Urinary bladder (tissue), 4 donors: ENCODE measurements at places on chromosomes 5 and 9. TPM values are rescaled to one million over a fixed set of nuclear protein-coding genes. Genes with fewer than 3 reads are reported as not detected.

CTSV gene
- polyA plus RNA-seq: 0.13 TPM

PRSS3 gene
- 1.9 TPM for polyA plus RNA-seq

ZNF454 gene
- polyA plus RNA-seq: 1.7 TPM

DNA sequence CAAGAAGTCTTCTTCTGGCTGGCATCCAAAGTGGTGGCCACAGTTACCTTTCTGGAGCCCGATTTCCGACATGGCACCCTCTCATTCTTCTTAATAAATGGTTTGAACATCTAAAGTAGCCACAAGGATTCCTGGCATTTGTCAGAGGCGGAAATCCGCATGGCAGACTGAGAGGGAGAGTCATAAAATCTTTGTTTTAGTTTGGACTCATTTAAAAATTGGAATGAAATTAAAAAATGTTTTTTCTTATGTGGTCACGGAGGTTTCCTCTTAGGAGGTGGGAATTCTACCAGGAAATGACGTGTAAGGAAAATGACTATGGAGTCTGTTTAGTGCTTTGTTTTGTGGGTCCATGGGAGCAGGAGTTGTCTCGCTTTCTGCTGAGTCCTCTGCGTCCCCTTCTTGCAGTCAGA, 133.0 kb upstream of the PTCH1 start:
- no peak for DNase-seq

DNA sequence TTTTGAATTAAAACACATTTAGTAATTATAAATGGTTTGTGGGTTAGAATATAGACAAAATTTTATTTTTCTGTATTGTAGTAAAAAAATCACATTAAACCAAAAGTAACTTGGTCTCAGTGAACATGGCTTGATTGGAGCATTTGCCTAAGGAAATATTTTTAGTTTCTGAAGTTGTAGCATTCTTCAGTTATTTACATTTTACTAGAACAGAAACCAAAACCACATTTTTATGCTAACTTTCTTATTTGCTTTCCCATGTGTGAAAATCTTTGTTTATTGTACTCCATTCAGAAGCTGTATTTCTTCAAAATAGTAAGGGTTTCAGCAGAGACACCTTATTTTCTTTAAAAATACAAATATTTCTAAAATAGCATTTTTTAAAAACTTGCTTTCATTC, 129.9 kb downstream of the SGCD start:
- DNase-seq: no peak

- DNase-seq: no peak
These were observed 878.9 kb upstream of the WWC1 start for GRCh38 chr5:167412556-167412955.

- DNase-seq: peak; percentile 36
These were observed at the start of gene CDKN2AIPNL for GRCh38 chr5:134411546-134412266. Gene CDKN2AIPNL (minus strand): TSS chr5:134411881. CDS start chr5:134411854, 27 bp downstream.

DNA sequence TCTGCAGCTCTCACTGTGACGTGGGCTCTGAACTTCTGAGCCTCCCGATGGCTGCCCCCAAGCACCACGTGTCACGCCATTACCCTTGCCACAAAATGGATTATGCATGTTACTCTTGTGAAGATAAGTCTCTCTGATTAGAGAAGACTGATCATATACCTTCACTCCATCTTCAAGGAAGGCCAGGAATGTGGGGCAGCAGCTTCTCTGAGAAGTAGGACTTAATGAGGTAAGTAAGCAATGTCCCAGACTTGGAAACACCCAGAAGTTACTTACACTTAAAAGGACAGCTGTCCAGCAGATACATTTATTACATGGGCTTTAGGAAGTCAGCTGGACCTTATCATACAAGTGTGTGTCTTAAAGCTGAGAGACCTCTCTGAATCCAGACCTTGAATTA, 155.0 kb downstream of the FGF1 start:
- DNase-seq: no peak

- no peak for DNase-seq
These were observed 5.6 kb downstream of the AMBP start for GRCh38 chr9:114072184-114073140.

GRCh38 chr9:32820322-32820721, 37.0 kb downstream of the TMEM215 start:
- DNase-seq: no peak

DNA sequence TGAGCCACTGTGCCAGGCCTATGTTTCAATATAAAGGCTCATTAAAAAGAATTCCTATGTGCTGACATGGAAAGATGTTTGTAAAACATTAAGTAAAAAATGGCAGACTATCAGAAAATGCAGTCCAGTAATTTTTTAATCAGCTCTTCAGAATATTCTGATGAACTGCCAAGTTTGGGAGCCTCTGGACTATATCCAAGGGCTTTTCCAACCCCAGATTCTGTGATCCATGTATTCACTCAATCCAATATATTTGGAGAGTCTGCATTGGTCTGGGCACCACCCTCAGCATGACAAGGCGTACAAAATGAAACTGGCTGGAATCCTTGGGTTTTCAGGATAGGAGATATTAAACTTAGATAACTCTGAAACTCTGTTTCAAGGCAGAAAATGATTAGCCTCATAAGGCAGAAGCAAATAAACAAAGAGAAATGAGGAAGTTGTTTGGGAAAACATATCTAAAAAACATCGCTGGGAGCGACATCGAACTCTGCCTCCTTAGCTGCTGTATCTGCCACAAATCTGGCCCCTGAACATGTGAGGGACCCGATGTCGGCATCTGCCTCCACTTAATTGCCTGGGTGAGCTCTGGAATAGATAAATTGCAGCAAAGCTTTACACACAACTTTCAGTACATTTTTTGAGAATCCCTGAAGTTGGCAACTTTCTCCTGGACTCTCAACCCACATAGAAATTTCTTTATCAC, 14.4 kb downstream of the PDE6A start:
- no peak for DNase-seq

GRCh38 chr5:180619563-180619915, 28.2 kb upstream of the SCGB3A1 start:
- DNase-seq: no peak

DNA sequence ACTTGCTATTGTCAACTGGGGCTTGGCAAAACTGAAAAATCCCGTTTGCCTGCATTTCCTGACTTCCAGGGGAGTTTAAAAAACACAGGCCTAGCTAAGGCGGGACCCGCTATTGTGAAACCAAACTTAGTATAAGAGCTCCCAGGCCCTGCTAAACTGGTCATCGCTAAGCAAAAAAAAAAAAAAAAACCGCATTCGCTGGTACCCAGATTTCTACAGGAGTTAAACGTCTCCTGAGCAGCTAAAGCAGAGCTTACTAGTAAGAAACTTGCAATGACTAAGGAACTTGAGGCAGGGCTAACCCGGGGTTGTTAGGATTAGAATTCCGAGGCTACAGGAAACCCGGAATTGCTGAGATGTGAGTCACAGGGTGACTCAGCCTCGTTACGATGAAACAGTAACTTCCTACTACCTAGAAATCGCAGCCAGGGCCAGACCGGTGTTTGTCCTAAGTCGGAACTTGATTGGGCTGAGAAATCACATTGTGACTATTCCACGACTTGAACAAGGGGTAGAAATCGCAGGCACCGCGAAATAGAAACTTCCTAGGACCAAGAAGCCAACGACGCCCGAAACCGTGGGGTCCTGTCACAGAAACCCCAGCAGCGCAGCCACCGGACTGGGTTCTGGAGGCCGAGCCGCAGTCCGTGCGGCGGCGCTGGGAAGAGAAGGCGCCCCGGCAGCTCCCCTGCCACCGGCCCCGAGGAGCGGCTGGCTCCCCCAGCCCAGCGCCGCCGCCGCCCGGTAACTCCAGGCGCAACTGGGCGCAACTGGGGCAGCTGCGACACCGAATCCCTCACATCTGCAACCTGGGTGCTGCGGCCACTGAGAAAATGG, 89.4 kb downstream of the ANXA2R start:
- DNase-seq: peak; percentile 79

DNA sequence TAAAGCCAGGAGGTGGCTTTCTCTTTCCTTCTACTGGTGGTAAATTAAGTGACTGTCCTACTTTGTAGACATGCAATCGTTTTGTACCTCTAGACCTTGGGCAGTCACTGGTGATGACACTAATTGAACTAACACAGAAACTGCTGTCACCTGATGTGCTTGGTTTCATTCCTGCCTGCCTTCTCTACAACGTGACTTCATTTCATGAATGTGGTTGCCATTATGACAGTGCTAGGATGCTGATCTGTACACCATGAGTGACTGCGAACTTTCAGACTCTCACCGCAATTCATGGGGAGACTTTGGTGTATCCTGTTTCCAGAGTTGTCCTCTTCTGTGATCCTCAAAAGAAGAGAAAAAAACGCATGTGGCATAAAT, 47.5 kb downstream of the UBE2QL1 start:
- no peak for DNase-seq

DNA sequence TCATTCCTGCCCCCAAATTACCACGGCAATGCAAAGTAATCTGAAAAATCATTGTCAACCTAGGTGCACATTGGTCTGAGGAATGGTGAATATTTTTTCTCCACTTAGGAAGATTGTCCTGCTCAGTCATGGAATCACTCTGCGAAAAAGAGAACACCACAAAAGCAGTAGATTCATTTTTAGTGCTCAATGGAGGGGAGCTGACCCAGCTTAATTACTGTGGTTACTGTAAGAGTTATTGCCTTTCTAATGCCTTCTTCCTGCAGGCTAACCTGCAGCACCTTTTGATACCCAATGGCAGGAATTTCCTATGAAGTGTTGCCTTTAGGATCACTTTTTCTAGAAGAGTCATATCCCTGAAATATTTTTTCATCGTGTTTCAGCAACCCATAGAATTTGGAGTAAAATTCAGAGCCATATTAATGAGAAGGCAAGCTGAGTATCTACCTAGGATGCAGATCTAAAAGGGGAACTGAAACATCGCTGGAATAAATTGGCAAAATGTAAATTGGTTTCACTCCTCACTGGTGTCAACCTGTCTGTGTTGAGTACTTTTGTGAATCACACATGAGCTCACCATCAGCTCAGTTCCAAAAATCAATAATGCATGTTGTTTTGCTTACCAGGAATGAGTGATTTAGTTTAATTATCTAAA, 464.5 kb downstream of the CSNK1G3 start:
- DNase-seq: no peak

DNA sequence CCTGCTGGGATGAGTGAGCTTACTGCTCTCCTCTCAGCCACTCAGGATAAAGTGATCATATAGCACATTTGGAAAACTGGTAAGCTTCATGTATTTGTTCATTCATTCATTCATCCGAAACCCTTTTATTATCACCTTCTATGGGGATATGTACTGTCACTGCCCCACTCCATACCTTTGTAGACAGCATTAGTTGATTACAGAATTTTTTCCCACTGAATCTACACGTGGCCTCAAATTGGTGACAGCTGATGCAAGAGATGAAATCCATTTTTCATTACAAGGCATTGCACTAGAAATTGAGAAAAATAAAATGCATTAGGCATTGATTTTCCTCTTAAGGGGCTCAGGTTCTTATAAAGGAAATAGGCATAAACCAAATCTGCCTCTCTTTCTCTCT, 9.7 kb downstream of the GRIA1 start:
- DNase-seq: no peak
